ENCODE measurements at places on chromosomes 7 and 10.

DNA sequence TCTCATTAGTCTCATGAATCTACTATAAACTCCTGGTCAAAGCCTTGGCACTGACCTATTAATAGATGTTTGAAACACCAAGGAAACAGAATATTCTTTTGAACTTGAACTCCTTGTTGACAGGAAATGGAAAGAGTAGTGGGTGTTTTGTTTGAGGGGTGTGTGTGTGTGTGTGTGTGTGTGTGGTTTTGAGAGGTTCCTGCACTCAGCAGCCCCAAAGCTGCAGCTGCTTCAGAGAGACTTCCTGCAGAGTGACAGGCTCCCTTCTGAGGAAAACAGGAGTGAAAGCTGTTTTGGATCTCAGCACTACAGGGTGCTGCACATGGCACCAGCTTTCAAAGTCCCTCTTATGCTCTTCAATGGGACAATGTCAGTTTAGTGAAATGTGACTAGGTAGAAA, 546.5 kb upstream of the STEAP1 start:
- DNase-seq, result no peak

- DNase-seq, result no peak
Observed at GRCh38 chr10:3579845-3580244, 205.2 kb downstream of the KLF6 start.

DNA sequence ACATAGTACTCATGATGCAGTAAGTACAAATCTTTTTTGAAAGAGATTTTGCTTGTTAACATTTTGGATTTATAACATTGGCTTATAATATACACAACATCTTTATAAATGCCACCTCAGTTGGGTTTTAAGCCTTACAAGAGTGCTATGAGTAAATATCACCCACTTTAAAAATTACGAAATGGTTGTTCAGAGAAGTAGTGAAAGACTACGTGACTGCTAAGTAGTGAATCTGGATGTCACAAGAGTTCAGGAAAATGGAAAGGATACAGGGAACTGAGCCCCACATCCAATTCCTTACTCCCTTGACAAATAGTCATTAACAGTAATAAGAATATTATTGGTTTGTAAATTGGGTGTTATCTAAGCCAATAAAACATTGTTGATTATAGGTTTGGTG, 20.0 kb downstream of the TMEM106B start:
- DNase-seq, result no peak

DNA sequence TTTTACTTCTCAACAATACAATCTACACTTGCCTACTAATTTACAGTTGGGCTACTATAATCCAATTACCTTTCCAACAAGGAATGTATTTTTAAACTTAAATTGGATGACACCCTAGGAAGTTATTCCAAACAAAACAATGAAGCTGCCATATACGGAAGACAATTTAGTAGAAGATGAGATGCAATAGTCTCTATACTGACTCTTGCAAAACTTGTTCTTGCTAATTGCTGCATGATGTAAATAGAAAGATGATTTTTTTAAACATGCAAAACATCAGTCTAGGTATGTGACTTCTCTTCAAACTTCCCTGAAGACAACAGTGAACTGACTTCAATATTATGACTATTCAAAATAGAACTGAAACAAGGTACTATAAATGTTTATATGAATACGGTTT, 17.6 kb downstream of the NT5C3A start:
- no peak for DNase-seq

- no peak for DNase-seq
Observed at GRCh38 chr7:142308326-142308725, 50.5 kb upstream of the PRSS58 start.

- no peak for DNase-seq
Observed at GRCh38 chr10:76882245-76882644, 755.4 kb downstream of the KCNMA1 start.

DNA sequence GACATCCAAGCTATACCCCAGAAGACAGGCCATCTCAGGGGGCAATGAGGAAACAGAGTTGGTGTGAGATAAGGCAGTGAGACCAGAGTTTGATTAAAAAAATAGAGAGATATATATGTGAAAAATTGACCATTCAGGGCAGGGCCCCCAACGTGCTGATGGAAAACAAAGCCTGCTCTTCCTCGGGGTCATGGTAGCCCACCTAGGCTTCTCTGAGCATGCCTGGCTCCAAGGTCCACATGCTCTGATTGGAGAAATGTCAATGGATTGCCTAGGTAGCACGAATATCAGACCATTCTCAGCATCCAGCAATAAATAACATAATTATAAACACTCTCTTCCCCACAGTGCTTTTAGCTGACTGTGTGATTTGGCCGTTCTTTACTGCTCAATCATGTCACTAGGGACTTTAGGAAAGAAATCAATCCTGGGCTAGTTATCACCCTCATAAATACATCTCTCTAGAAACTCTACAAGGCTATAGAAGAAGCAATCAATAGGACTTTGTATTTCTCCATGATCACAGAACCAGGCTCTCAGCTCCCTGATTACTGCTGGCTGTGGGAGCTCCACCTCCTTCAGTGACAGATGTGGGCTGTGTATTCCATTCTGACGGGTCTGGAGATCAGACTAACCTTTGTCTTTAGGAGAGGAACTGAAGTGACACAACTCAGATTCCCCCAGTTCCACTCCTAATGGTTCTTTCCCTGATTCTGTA, 766.4 kb downstream of the GRID1 start:
- no peak for DNase-seq

DNA sequence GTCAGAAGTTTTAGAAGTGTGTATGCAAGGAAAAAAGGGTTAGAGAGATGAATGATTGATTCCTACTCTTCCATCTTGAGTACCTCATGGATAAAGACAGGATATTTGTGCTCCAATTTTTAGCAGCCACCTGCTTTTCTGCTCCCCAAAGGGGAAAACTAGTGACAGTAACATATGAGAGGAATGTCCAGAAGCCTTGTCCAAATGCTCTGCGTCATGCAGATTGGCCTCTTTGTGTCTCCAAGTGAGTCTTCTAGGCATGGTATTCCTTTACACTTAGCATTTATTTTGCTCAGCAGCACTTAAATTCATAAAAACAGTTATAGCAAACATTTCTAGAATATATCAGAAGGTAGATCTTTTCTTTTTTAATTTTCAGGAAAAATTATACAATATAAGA, 306.8 kb downstream of the CNTNAP2 start:
- DNase-seq, result no peak

DNA sequence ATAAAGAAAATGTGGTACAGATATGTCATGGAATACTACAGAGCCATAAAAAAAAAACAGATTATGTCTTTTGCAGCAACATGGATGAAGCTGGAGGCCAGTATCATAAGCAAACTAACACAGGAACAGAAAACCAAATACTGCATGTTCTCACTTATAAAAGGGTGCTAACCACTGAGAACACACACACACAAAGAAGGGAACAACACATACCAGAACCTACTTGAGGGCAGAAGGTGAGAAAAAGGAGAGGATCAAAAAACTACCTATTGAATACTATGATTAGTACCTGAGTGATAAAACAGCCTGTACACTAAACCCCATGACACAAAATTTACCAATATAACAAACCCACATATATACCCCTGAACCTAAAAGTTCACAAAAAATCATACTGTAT, 144.6 kb downstream of the TPK1 start:
- DNase-seq, result no peak

- DNase-seq, result no peak
Observed at GRCh38 chr7:2539031-2539911, 16.1 kb downstream of the BRAT1 start.

DNA sequence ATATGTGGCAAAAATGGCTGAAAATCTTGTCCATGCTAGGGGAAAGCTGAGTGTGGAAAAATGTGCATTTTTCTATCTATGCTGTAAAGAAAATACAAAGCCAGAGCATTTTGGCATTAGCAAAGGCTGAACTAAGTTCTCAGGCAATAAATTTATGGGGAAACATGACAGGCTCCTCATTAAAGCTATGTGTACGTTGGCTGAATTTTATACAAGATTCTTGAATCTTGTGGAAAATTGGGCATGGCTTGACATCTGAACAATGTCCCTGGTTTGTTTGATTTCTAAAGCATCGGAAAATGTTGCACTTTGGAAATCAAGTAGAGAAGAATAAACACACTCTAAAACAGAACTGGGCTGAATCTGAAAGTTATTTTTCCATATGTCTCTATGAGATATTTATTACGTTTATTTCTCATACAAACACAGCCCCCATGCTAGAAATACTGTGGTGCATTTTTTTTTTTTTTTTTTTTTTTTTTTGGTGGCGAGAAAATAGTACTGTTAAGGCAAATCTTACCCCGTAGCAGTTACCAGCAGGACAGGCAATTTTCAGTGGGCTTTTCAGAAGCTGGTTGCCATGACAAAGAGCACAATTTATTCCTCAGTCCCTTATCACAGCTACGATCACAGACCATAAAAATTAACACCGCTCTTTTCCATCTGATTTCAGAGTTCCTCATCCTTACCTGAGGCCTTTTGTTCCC, 16.9 kb downstream of the CPA1 start:
- no peak for DNase-seq

GRCh38 chr7:100171840-100172239, 3.4 kb upstream of the GAL3ST4 start:
- DNase-seq, result no peak

DNA sequence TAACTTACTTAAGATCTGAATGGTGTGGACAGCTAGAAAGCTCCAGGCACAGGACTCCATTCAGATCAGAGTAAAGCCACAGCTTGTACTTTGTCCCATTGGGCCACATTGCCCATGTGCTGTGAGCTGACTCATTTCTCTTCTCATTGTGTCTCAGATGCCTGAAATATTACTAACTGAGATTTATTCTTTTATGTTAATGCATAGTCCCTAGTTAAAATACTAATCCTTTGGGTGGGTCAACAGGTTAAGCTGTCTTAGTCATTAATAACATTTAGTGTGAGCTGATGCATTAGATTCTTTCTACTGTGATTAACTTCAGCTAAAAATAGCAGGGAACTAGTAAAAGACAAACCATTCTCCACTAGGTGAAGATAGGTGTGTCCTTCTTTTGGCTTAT, 104.7 kb upstream of the ARMC3 start:
- DNase-seq, result peak; percentile 68

DNA sequence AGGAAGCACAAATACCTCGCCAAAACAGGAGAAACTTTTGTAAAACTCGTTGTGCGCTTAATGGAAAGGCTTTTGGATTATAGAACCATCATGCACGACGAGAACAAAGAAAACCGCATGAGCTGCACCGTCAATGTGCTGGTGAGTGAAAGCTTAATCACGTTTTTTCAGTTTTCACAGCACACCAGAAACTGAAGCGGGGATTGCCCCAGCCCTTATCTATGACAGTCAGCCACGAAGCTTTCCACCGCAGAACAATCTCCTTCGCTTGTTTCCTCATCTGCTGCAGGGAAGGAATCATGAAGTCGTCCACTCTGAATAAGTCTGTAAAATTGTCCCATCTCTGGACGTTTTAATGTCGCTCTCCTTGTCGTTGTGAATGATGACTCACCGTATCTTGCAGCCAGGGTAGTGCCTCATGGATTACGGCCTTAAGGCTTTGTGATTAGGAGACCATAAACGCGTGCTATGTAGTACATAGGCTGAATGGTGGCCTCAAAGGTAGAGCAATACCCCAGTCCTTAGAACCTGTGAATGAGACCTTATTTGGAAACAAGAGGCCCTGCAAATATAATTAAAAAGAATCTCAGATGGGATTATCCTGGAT, 174.9 kb upstream of the NPS start:
- DNase-seq, result no peak

DNA sequence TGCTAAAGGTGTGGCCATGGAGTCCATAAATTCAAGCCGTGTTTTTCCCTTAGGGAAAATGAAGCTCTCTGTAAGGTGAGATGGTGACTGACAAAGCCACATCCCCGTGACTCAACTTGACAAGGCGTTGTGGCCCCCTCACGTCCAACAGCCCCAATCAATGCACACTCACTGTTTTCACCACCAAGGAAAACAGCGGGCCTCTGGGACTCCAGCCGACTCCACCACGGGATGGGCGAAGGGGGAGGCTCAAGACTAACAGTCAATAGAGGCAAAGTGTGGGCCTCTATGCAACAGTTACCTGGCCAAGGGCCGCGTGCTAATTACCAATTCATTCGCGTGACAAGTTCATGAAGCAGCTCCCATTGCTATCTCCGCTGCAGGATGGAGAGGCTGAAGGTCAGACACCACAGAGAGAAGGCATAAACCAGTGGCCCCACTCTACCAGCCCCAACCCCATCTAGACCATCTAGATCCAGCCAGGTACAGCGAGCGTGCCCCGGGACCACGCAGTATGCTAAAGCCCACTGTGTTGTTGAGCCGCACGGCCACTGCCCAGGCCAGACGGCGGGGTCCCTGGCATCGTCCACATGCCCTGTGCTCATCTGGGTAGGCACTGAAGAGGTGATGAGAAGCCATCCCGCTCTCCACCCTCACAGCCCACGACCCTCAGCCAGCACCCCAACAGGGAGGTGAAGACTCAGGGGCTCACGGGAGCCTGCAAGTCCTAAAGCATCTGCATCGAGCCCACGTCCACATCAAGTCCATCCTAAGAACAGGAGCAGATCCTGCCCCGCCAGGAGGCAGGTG, 76.1 kb downstream of the PROSER2 start:
- no peak for DNase-seq

GRCh38 chr7:106806556-106806955, 58.5 kb upstream of the PIK3CG start:
- DNase-seq, result no peak

DNA sequence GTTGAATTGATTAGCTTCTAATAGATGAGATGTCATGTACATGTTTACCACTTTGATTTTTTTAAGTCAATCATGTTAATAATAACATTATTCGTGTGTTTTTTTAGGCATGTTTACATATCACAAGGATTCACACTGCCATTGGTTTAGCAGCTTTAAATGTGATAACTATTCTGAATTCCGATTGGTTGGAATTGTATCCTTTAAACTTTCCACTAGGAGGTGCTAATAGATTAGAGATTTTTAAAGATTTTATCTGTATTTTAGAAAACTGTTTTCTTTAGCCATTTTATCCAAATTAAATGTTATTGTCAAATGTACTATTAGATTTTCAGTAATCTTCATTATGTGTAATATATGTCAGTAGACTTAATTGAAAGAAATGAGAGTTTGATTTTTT, 83.2 kb downstream of the HECTD2 start:
- peak; percentile 24 for DNase-seq

GRCh38 chr7:133064082-133064820, 17.6 kb downstream of the CHCHD3 start:
- DNase-seq, result no peak
